H54 (cell line): ENCODE measurements at places on chromosomes 5 and 9.

GRCh38 chr5:375336-375920 lies 53.9 kb downstream of the AHRR start:
- DNase-seq = no peak

GRCh38 chr5:173835661-173836060 lies 52.5 kb upstream of the CPEB4 start:
- DNase-seq = no peak

- DNase-seq = no peak
Observed at GRCh38 chr5:59351076-59351794, 542.3 kb downstream of the PDE4D start.

DNA sequence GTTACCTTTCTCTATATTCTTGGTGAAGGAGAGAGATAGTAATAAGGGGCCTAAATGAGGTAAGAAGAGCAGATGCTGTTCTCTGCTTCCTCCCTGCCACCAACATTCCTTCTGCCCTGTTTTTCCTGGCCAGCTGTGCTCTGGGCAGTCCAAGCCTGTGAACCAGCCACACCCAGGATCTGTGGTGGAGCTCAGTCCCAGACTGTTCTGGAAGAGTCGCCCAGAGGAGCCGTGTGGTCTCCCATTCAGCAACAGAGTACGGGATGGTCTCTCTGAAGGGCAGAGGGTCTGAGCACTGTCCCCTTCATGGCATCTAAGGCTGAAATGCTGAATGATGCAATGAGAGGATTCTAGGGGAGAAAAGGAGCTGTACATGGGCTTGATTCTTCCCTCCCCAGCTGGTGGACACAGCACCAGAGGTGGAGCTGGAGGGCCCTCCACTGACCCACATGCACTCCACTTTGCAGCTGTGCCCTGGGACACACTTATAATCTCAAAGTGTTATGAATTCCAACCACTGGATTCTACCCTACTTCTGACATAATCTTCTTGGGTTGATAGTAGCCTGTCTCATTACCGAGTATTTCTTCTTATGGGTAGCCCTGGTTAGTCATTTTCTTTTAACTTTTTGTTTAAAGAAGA lies 70.8 kb upstream of the RPS23 start:
- DNase-seq = no peak

GRCh38 chr5:105789246-105789645 lies 1881.5 kb downstream of the EFNA5 start:
- DNase-seq = no peak

GRCh38 chr9:23850242-23850689 lies 24.2 kb upstream of the ELAVL2 start:
- no peak for DNase-seq
